ENCODE measurements at places on chromosomes 7 and 10.

GRCh38 chr10:33190406-33190805 is 144.1 kb downstream of the NRP1 start:
- no peak for DNase-seq

DNA sequence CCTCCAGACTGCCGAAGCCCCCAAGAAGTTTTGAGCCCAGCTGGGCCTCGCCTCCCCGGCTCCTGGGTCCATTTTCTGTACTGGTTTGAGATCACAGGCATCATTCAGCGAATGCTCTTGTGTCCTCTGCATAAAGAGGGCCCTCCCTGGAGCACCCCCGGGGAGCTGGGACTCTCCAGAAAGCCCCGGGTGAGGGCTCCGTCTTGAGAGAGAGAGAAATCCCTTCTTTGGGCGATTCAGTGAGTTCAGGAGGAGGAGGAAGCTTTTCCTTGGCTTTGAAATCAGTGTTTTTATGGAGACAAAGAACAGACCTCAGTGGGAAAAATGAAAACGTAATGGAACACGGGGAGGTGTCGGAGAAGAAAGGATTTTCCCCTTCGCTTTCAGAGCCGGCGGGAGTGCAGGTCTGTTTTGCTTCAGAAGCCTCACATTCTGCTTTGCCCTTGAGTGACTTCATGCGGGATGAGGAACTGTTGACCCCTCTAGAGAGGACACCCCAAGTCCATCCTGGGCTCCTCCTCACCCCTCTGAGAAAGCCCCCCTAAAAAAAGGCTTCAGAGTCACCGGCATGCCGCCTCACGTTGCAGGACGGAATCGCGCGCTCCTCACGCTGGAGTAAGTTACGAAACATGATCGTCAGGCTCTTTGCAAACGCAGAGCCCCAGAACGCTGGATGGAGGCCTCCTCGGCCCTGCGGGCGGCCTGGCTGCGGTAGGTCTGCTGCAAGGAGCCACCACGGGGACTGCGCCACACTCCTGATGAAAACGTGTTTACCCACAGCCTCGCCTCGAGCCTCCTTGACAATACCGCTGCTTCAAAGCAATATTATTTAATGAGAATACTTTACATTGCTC is 8.5 kb upstream of the AP5Z1 start:
- no peak for DNase-seq

DNA sequence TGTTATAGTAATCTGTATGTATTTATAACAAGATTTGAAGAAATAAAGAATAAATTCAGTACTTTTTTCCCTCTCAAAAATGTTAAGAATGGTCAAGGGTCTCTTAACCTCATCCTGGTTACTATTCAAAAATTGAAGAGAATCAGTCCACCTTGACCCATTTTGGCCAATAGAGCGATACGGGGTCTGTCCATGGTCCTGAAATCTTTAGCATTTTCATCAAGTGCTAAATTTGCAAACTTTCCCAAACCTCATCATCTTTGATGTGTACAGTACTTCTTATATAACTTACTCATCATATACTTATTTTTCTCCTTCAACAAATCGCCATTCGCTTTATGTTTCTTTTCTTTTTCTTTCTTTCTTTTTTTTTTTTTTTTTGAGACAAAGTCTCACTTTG is 23.6 kb downstream of the TMEM178B start:
- DNase-seq: no peak

DNA sequence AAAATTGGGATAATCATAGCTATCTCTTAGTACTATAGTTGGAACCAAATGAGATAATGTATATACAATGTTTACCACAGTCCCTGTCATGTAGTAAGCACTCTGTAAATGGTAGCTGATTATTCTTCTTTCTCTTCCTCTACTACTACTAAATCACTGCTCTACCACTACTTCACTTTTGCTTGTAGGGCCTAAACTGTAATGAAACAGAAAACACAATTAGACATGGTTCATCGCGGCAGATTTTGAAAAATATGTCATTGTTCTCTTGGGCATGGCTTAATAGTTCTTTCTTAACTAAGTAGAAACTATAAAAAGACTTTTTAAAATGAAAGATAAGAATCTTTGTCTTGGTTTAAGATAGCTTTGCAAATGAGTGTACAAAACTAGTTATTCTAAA is 34.9 kb downstream of the R3HCC1L start:
- DNase-seq: no peak

GRCh38 chr7:140273417-140273816 is 96.6 kb upstream of the KDM7A start:
- DNase-seq: no peak

GRCh38 chr10:114963908-114964307 is 25.9 kb downstream of the TRUB1 start:
- no peak for DNase-seq

DNA sequence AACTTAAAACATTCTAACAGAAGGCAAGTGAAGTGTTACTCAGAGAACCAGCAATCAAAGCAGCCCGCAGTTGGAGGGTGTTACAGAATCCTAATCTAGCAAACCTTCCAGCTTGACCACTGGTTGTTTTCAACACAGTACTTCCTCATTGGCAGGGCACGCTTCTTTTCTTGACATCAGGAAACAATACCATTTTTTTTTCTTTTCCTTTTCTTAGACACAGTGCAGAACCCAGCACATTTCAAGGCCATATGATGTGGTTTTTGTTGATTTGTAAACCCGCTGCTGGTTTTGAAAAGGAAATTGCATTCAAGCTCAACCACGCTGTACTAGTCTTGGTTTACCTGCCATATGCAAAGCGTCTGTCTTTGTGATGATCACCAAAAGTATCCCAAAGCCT is 33.4 kb downstream of the RHOBTB1 start:
- DNase-seq: no peak

DNA sequence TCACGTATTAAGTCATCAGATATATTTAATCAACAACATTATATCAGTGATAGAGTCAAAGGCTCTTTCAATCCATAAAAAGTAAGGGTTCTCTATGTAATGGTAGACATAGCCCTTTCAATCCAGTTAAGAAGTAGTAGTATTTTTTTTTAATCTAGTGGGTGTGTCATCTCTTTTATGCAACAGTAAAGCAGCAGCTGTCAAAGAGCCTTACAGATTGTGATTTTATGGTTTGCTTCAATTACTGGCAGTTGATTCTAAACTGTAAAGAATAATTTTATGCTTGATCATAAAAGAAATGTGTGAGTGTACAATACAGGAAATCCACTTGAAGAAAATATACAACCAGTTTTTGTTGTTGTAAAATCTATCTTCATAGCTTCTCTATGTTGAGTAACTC is 902.6 kb upstream of the MBL2 start:
- DNase-seq: no peak

- DNase-seq: no peak
Measured at GRCh38 chr7:24898691-24899090, 81.3 kb downstream of the OSBPL3 start.

GRCh38 chr7:33310546-33310945 is 181.2 kb downstream of the BBS9 start:
- no peak for DNase-seq

DNA sequence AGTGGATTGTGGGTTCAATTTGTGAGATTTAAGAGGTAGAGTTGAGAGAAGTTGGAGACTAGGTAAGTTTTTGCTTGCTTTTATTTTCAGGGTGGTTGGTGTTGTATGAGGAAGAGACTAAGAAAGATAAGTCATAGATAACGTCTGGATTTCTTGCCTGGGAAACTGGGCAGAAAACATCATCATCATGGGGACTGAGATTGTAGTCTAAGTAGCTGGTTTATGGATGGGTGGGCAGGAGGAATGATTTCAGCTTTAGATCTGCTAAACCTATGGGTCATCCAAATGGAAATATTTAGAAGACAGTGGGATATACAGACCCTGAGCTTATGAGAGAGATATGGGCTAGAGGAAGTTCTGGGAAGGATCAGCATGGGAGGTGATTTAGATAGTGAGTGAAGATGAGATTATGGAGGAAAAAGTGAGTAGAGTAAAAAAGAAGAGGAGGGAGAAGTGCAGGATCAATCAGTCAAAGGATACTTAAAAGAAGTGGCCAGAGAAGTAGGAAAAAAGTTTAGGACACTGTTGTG is 169.8 kb downstream of the WNT2 start:
- DNase-seq: no peak

GRCh38 chr7:81499262-81500116 is 270.4 kb downstream of the HGF start:
- DNase-seq: peak; percentile 59

GRCh38 chr10:11517150-11517549 is 94.3 kb downstream of the USP6NL start:
- no peak for DNase-seq

DNA sequence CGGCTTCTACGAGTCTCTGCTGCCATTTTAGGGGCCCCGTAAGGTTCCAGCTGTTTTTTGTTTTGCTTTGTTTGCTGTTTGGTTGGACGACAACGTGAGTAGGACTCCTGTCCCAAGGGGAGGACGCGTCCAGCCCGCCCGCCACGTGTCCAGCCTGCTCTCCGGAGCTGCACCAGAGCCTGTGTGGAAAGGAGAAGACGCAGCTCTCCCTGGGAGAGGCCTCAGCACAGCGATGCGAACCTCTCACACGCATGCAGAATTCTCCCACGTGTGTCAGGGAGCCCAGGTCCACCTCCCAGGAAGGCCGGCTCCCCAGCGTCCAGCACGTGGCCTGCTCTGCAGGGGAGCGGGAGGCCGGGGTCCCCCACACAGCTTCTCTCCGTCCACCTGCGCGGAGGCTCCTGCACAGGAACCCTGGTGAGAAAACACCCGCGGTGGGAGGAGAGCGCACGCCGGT is 36.4 kb upstream of the DNAJB6 start:
- DNase-seq: no peak

DNA sequence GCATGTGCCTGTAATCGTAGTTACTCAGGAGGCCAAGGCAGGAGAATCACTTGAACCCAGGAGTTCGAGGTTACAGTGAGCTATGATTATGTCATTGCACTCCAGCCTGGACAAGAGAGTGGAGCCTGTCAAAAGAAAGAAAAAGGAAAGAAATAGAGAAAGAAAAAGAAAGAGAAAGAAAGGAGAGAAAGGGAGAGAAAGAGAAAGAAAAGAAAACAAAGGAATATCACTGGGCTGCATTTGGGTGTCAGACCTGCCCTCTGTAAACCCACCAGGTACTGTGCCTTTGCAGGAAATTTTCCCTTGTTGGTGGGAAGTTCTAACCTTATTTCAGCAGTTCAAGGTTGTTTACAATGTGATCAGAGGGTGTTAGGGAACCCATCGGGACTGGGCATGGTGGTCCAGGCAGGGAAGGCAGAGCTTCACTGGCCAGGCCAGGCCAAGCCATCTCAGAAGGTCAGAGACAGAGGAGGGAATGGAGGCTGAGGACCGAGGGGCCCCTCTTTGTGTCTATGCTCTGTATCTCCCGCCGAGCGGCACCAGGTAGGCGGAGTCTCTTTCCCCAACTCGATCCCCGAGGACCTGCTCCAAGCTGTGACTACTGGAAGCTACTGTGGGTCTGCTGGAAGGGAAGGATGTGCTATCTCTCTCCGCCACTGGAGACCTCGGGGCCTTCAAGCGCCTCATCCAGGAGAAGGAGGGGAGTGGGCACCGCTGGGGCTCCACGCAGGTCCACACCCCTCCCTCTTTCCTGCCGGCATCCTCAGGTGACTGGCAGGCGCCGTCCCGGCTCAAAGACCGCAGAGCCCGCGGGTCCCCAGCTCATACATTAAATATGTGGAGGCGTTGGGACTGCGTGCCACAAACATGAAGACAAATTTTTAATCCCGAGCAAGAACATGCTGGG is 15.2 kb upstream of the KAZALD1 start:
- no peak for DNase-seq

DNA sequence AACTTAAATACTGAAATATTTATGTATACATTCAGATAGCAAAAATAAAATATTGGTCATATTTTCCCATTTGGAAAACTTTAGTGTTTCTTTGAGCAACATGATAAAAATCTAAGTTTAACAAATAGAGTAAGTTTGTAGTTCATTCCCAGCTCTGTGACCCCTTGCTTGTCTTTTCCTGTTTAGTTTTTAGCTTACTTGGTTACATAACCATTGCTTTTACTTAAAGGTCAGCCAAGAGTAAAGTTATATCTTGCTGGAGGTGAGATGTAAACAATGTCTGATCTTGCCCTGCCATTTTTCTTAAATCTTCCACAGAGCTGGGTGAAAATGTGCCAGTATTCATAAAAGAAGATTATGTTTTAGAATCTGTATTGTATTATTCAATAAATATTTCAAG is 46.7 kb upstream of the MDFIC start:
- no peak for DNase-seq

DNA sequence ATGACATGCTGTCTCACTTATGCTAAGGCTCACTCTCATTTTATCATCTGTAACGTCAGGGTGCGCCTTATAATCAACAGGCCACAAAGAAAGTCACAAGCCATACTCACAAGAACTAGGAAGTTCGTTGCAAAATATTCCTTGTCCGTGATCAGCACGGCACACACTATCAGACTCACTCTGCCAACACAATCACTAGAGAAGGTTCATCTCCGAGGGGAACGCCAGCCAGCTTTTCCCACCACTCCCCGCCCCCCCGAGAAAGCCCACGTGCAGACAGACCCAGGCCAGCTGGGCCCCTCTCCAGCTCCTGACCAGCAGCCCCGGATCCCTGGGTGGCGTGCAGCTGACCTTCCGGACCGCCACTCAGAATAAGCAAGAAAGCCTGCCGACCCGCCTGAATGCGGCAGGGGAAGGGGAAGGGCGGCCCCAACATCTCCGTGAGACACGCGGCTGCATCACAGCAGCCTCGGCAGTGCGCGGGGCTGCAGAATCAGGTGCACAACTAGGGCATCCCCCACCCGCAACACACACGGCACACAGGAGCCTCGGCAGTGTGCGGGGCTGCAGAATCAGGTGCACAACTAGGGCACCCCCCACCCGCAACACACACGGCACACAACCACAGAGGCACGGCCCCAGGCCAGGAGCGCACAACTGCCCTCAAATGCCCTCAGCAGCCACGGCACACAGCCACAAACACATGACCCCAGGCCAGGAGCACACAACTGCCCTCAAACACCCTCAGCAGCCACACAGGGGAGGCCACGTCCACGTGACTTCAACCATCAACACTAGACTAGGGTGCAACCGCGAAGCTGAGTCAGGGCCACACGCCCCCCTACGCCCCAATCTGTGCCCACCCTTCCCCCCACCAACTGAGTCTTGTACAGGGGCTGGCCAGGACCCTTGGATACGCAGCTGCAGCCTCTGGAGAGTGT is 2.5 kb upstream of the GPR146 start:
- DNase-seq: no peak

DNA sequence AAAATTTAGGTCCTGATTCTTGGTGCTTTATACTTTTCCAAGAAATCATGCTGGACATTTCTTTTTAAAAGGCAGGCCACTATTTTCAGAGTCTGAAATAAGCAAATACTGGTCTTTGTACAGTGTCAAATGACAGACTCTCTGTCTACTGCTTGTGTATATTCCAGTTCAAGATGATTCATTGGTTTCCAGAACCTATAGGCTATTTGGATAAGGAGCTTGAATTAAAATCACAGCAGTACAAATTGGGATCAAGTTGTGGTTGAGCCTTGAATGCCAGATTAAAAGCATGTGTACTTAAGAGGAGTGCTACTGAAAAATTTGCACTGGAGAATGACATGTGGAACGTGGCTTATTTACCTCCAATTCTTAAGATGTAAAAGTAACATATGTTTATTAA is 10.7 kb downstream of the KMT2E start:
- no peak for DNase-seq

GRCh38 chr10:110615057-110615747 is 28.9 kb upstream of the RBM20 start:
- no peak for DNase-seq

- DNase-seq: no peak
Measured at GRCh38 chr10:51879238-51879637, 179.8 kb upstream of the CSTF2T start.

- DNase-seq: no peak
Measured at GRCh38 chr7:6375348-6376101, 72.2 kb downstream of the DAGLB start.

- DNase-seq: no peak
Measured at GRCh38 chr7:18900803-18901202, 216.6 kb downstream of the TWIST1 start.

GRCh38 chr7:78567836-78568235 is 769.3 kb downstream of the PHTF2 start:
- DNase-seq: no peak
